Melanocyte of skin (primary cell): ENCODE measurements at places on chromosomes 2 and 18. TPM values are rescaled to one million over a fixed set of nuclear protein-coding genes. Genes with fewer than 3 reads are reported as not detected.

Gene AGXT
- not detected in 2 replicates for total RNA-seq

Gene CYP26B1
- under 0.01 TPM in 1 of 2 replicates, not detected in the other for total RNA-seq

Gene CXCR1
- total RNA-seq: not detected in 2 replicates

Gene CLEC4F
- not detected in 2 replicates for total RNA-seq

Gene REG3A
- not detected in 2 replicates for total RNA-seq

Gene GCKR
- not detected in 2 replicates for total RNA-seq

Gene PAIP2B
- total RNA-seq: 0.15 and 0.33 TPM in 2 replicates

Gene GRB14
- 1.3 and 1.4 TPM in 2 replicates for total RNA-seq

Gene SERPINB11
- total RNA-seq: not detected in 2 replicates

Gene IMMT
- 55.7 and 90.9 TPM in 2 replicates for total RNA-seq

Gene PTPRM
- total RNA-seq: 74.6 and 91.2 TPM in 2 replicates

Gene MDH1B
- 0.67 and 2.0 TPM in 2 replicates for total RNA-seq

Gene CTAGE1
- total RNA-seq: not detected in 2 replicates

Gene WDR54
- total RNA-seq: 40.0 and 42.9 TPM in 2 replicates

Gene C18orf54
- total RNA-seq: 3.2 and 4.7 TPM in 2 replicates

Gene STARD6
- total RNA-seq: 0.36 TPM in 1 of 2 replicates, not detected in the other

Gene NEUROD1
- not detected in 2 replicates for total RNA-seq

Gene MALL
- total RNA-seq: 2.4 and 4.7 TPM in 2 replicates

Gene TEX44
- total RNA-seq: not detected in 2 replicates

Gene DUSP19
- 3.0 and 4.3 TPM in 2 replicates for total RNA-seq

Gene FAM237A
- total RNA-seq: not detected in 2 replicates

Gene KYNU
- 134 and 200 TPM in 2 replicates for total RNA-seq

Gene TMEM198
- 2.8 and 4.3 TPM in 2 replicates for total RNA-seq

Gene PLGLB2
- 0.67 and 1.9 TPM in 2 replicates for total RNA-seq

Gene RASGRP3
- 2.4 and 5.8 TPM in 2 replicates for total RNA-seq

Gene CFC1
- total RNA-seq: not detected in 2 replicates

Gene TTC21B
- 53.8 and 56.8 TPM in 2 replicates for total RNA-seq

Gene FBXO36
- total RNA-seq: 2.9 and 3.0 TPM in 2 replicates

Gene IL18R1
- total RNA-seq: 0.33 TPM in 1 of 2 replicates, not detected in the other

Gene TNFAIP6
- total RNA-seq: 5.8 and 66.1 TPM in 2 replicates

Gene IL36G
- total RNA-seq: not detected in 2 replicates

Gene ANKRD30B
- 3.1 and 8.0 TPM in 2 replicates for total RNA-seq

Gene MOB4
- total RNA-seq: 38.3 and 44.6 TPM in 2 replicates

Gene SERPINB13
- not detected in 2 replicates for total RNA-seq

Gene TNFRSF11A
- total RNA-seq: 0.34 and 0.73 TPM in 2 replicates

Gene PASK
- total RNA-seq: 6.9 and 7.2 TPM in 2 replicates

Gene LYPD1
- 4.0 and 7.2 TPM in 2 replicates for total RNA-seq

Gene PLGLB1
- total RNA-seq: 1.1 and 1.4 TPM in 2 replicates
